ENCODE measurements at places on chromosomes 7 and 10.

DNA sequence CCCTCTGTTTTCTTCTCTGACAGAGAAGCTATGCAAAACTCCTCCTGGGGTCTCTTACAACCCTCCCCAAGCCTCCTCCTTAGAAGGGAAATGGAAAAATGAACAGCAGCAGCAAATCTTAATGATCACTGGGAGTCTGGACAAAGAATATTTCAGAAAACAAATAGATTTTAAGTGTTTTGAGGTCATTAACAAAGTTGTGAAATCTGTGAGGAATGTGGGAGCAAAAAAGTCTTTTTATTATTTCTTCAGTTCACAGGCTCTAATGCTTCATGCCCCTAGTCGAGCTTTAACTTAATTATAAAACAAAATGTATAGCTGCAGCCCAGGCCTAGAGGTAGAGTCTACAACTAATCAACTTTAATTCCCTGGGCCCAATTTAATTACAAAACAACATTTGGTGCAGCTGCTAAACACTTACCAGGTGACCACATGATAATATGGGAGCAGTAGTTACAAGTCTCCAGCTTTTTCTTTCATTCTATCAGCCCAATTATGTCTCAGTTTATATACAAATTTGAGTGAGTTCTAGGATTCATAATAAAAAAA, 293.2 kb downstream of the THSD7A start:
- DNase-seq, result no peak

DNA sequence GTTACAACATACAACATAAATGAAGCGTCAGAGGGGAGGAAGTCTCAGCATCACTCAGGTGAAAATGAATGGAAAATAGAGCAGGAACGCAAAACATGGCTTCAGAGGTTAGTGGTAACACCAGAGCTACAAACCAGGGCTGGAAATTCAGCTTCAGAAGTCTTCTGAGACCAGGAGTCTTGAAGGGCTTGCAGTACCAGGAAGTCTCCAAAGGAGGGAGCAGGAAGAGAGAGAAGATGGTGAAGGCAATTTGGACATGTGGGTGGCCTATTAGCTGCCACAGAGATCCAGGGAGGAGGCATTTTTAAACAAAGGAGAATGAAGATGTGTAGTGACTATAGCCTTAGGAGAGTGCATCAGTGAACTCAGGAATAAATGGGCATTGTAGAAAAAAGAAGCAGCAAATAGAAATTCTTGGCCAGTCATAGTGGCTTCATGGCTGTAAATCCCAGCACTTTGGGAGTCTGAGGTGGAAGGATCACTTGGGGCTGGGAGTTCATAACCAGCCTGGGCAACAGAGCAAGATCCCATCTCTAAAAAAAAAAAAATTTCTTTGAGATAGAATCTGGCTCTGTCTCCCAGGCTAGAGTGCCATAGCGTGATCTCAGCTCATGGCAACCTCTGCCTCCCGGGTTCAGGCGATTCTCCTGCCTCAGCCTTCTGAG, 9.3 kb upstream of the TET1 start:
- DNase-seq, result no peak

- DNase-seq, result no peak
Observed at GRCh38 chr10:124005091-124005490, 88.3 kb downstream of the CHST15 start.

DNA sequence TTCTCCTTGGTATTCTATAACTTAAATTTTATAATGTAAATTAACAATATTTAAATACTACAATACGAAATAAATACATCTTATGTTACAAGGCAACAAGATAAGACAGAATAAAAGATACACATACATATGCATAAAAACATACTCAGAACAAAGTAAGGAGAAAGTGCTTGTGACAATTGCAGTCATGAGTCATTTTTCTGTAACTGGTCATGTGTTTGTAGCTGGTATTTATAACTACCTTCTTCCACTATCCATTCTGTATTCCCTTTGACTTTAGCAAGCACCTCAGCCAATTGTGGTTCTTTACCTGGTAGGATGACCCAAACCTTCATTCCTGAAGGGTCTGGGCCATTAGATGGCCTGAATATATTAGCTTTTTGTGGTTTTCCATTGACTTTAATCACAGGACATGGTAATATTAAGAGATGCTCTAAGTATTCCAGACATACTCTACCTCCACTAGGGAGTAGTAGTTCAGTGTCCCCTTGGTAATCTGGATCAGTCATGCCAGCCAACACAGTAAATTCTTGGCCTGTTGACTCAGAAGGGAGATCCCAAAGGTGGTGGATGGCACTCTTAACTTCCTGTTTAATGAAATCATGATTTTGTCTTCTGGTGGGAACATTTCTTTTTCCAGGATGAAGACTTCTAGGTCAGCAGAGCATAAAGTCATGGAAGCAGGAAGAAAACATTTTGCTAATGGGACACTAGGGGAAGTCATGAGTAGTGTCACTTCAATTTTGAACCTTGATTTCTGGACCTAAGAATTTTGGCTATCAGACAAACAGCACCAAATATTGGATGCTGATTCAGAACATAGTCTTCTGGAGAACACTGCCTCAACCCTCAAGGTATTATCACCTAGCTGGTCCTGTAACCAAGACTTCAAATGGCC, 733.7 kb upstream of the IGFBP3 start:
- no peak for DNase-seq

DNA sequence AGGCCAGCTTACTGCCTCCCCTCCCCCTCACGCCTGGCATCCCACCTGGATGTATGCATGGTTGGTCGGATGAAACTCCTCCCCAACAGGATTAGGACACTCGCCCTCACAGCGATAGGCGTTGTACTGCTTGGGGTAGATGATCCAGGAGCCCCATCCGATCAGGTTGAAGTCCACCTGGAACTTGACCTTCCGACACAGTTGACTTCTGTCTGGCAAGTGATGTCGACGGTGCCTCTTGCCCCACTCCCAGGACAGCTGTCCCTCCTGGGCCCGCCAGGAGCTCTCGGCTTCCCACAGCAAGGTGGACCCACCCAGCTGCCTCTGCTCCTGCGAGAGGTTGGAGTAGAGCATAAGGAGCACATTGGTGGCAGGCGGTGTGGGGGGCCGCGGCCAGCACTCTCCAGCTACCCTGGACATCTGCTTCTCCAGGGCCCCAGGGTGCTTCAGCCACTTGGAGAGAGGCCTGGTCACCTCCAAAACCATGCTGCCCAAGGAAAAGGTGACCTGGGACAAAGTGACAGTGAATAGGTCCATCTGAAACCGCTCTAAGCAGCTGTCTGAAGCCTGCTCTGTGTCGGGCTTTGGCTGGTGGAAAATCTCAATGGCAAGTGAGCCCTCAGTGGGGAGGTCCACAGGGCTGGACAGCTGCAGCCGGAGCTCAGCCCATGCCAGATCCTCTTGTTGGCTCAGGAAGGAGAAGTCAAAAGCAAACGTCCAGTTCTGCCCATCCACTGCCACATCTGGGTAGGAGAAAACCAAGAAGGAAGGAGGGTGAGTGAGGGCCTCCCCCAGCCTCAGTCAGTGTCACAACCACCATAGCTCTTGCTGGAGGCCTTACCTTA, 6.0 kb downstream of the NODAL start:
- DNase-seq, result no peak

- DNase-seq, result no peak
Observed at GRCh38 chr7:105429746-105430612, 41.3 kb upstream of the SRPK2 start.

GRCh38 chr7:117127585-117128168, 174.4 kb downstream of the ST7 start:
- DNase-seq, result peak; percentile 11

GRCh38 chr10:22609719-22610465, 104.5 kb downstream of the PIP4K2A start:
- DNase-seq, result no peak

- no peak for DNase-seq
Observed at GRCh38 chr7:121276313-121276712, 52.5 kb upstream of the WNT16 start.

DNA sequence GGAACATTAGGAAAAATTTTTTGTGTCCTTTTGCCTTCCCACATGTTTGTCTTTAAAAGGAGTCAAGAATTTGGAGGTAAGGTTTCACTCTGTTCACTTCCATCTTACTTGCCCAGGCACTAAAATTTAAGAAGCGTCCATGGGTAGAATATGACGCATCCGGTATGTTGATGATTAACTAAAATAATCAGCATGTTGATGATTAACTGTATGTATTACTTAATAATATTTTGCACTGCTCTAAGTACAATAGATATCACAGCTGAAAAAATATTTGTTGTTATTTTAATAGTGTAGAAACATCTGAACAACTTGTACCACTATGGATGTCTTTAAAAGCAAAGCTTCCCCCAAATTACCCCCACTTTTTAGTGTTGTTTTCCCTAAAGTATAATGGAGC, 11.5 kb downstream of the ANKRD22 start:
- no peak for DNase-seq
